Stimulated activated CD4-positive, alpha-beta T cell treated with anti-CD3 and anti-CD28 coated beads, TNF-alpha, amount 100 ng/mL, for 4 hours (primary cell): ENCODE measurements at places on chromosomes 4 and X.

DNA sequence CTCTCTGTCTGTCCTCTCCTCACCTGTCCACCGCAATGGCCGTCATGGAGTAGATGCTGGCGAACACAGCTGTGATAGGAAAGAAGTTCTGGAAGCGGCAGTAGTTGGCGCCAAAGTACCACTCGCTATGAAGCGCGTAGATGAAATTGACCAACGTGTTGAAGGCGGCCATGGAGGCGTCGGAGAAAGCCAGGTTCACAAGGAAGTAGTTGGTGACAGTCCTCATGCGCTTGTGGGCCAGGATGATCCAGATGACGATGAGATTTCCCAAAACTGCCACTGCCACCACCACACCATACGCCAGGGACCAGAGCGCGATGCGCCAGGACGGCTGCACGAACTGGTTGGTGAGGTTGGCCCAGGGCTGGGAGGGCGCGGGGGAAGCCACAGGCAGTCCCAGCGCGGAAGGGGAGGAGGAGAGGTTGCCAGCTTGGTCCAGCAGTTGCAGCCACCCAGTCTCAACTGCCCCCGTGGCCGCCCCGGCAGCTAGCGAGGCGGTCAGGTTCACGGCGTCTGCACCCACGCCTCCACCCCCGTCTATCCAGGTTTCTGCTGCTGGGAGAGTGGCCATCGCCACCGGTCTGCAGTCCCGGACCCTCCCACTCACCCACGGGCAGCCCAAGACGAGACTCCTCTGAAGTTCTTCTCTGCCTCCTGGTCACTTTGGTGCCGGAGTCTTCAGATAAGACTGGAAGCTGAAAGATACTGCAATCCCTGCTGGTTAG lies 518 bp downstream of the TACR3 start:
- DNase-seq: no peak

DNA sequence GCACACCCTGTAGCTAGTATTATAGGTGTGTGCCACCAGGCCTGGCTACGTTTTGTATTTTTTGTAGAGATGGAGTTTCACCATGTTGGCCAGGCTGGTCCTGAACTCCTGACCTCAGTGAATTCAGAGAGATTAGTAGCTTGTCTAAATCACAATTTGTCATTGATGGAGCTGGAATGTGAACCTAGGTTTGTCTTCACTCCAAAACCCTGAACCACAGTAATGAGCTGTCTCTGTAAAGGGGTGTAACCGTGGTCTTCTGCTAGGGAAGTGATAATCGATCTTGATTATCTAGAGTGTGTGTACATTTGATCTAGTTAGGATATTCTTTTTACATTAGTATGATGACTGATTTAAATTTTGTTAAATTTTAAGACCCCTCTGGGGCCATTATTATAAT lies 8.3 kb downstream of the ARHGAP10 start:
- no peak for DNase-seq

DNA sequence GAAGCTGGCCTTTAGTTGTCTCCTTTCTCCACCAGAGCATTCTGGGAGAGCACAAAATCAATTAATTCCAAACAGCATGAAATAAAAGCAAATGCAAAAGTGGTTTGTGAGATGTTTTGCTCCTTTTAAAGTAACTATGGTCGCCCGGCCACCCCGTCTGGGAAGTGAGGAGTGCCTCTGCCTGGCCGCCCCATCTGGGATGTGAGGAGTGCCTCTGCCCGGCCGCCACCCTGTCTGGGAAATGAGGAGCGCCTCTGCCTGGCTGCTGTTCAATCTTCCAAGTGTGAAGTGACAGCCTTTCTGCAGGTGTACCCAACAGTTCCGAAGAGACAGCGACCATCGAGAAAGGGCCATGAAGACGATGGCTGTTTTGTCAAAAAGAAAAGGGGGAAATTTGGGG lies 381.3 kb upstream of the FGF16 start:
- DNase-seq: no peak

DNA sequence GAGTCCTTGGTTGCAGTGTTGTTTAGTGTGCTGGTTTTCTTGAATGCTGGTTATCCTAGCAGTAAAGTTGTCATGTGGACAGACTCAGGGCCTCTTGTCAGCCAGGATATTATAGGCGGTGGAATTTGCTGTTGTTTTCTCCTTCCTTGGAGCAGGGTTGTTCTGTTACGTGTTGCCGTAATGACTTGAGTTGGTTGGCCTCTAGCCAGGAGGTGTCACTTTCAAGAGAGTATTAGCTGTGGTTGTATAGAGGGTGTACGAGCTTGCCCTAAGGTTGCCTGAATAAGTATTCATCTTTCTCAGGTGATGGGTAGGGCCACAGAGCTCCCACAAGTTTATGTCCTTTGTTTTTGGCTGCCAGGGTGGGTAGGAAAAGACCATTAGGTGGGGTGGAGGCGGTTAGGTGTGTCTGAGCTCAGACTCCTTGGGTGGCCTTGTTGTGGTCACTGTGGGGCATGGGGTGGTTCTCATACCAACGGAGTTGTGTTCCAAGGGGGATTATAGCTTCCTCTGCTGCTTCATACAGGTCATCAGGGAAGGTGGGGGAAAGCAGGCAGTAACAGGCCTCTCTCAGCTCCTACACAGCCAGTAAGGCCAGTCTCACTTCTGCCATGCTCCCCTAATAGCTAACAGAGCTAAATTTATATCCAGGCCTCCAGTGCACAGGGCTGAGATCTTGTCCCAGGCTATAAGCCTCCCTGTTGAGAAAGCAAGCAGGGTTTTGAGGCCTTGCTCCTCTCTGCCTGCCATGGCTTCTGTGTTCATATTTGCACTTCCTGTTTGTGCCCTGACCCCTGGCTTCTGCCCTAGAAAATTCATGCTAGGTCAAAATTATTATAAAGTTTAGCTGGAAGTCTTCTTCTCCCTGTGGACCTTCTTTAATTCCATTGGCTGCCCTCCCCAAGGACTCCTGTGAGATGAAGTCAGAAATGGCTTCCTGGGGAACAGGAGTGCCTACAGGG lies 594.7 kb downstream of the RAPGEF2 start:
- DNase-seq: no peak

GRCh38 chr4:6987588-6987961 lies 55.6 kb upstream of the TADA2B start:
- no peak for DNase-seq

- DNase-seq: no peak
Measured at GRCh38 chr4:84389406-84389805, 109.7 kb downstream of the NKX6-1 start.

GRCh38 chr4:98434816-98435215 lies 173.6 kb downstream of the RAP1GDS1 start:
- no peak for DNase-seq

DNA sequence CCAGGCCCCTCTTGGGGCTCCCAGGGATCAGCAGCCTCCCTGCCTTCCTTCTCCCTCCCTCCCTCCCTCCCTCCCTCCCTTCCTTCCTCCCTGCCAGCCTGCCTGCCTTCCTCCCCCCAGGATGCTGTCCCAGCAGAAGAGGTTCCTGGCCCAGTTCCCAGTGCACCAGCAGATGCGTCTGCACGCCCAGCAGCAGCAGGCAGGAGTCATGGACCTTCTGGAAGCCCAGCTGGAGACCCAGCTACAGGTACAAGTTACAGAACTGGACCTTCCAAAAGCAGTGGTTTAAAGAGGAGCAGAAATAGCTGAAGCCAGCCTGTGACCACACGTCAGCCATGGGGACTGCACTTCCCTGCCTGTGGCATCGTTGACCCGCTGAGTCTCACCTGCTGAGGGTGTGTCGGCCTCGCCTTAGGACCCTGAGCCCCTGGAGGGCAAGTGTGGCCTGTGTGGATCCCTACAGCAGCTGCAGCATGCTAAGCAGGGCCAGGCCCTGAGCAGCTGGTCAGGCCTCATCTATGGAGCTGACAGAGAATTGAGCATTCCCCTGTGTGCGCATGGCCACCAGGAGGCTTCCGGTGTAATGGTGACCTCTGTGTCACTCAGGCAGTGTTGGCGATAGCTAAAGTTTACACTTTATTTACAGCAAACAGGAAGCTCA lies 84.7 kb downstream of the CRMP1 start:
- no peak for DNase-seq

- DNase-seq: no peak
Measured at GRCh38 chr4:91965166-91965565, 338.6 kb upstream of the GRID2 start.

GRCh38 chrX:23598575-23598974 lies 68.7 kb upstream of the PRDX4 start:
- no peak for DNase-seq

- no peak for DNase-seq
Measured at GRCh38 chr4:149065753-149066152, 623.5 kb upstream of the NR3C2 start.

- no peak for DNase-seq
Measured at GRCh38 chr4:26885912-26886274, 25.3 kb downstream of the STIM2 start.

- DNase-seq: no peak
Measured at GRCh38 chr4:67668315-67668714, 32.6 kb downstream of the UBA6 start.

DNA sequence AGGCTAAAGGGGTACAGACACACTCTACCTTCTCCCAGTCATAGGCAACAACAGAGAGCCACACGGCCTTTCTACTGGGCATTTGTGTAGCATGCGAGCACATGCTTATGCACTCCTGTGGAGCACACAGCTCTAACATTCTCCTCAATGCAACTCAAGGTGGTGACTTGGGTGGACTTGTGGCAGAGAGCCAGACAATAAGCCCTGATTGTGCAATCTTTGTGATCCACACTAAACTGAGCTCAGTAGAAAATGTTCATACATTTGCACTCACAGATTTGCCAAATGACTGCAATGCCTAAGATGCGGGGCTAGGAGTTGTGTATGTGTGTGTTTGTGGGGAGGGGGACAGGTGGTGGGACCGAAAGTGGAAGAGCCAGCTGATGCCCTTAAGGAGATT lies 31.4 kb upstream of the SETD7 start:
- DNase-seq: no peak
